SW480 (cell line): ENCODE measurements at places on chromosomes 3 and 15.
A peak's percentile ranks its signal among the peaks of the same experiment; 100 is the strongest.

DNA sequence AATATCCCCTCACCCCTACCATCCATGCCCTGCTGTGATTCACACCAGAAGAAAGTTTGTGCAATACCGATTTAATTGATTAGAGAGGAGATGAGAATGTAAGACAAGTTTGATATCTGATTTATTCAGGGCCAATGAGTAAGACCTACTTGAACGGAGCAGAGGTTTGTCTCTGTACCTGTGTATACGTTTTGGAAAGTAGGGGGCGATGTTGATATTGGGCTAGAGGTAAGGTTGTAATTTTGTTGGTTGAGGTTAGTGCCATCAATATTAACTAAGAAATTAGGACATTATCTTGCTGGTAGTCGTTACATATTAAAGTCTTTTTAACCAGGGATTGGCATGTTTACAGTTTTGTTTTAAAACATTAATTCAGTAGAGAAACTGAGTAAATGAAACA, 20.5 kb downstream of the EAF2 start:
- peak; percentile 33 for DNase-seq

GRCh38 chr3:12193485-12194165, 34.9 kb upstream of the TIMP4 start:
- peak; percentile 88 for DNase-seq

GRCh38 chr3:77563012-77563411, 523.1 kb downstream of the ROBO2 start:
- DNase-seq: no peak

DNA sequence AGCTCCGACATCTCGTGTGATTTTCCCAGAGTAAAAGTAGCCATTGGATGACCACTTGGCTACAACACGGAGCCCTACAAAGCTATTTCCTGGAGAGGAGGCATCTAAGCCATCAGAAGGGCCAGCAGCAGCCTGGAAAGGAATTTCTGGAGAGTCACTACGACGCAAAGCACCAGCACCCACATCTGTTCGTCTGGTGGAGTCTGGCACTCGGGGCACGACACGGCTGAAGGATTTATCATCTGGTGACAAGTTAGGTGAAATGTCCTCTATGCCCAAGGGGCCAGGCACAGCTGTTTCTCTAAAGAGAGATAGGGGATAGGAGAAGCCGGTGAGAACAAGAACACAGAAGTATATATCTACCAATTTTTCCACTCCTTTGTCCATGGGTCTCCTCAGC, 49.5 kb downstream of the TUBGCP4 start:
- no peak for DNase-seq

DNA sequence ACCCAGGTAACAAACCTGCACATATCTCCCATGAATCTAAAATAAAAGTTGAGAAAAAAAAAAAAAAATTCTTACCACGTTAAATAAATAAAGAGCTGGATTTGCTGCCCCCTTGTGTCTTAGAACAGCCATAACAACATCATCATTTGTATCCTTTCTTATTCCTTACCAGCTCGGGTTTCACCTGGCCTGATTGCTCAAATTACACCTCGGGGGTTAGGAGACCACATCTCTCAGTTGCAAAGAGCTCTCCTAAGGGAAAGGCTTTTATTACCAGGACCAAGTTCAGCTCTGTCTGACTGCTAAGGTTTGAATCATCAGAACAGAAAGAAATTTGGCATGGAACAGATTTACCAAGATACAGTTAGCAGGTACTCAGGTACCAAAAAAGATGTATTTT, 25.8 kb upstream of the RPL39L start:
- peak; percentile 74 for DNase-seq

GRCh38 chr3:47976135-47976732, 40.0 kb downstream of the MAP4 start:
- DNase-seq: no peak

DNA sequence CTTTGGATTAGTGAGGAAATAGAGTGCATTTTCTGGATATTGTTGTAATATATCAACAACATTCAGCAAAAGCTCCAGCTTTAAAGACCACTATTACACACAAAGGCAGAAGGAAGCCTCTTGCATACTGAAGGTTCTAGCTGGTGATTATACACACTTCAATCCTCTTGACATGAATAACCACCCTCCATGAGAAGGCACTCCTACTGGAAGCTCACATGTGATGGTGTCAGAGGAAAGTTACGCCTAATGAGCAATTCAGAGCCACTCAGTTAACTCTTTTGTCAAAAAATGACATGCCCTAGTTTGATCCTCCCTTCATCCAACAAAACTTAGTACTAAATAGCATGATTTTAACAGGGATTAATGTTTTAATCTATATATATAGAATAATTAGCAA, 124.6 kb upstream of the LYSMD4 start:
- DNase-seq: no peak

GRCh38 chr3:124428372-124429128, 301.7 kb upstream of the UMPS start:
- no peak for DNase-seq

DNA sequence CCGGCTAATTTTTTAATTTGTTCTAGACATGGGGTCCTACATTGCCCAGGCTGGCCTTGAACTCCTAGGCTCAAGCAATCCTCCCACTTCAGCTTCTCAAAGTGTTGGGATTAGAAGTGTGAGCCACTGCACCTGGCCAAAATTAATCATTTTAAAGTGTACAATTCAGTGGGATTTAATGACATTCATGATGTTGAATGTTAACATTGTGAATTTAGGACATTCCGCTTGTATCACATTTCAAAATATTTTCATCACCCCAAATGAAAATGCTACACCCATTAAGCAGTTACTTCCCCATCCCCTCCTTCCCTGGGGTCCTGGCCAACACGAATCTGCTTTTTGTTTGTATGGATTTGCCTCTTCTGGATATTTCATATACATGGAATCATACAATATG, 62.1 kb upstream of the CGNL1 start:
- no peak for DNase-seq

GRCh38 chr3:5510300-5510699, 322.8 kb downstream of the EDEM1 start:
- DNase-seq: no peak

GRCh38 chr3:9385187-9386077, 12.0 kb upstream of the SETD5 start:
- DNase-seq: no peak

DNA sequence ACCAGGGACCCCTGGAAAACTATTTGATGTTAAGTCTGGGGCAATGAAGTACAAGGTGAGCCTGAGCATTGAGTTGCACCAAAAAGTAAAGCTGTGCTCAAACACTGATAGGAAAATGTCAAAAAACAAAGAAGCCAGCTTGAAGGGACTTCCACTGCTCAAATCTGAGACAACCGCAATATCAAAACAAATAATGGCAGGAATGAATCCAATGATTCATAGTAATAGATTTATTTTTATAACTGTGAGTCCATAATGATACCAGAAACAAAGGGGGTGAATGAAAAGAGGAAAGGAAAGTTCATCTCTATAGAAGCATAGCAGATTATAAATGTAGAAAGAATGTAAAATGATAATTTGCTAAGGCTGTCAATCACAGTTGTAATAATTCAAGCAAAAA, 237.3 kb upstream of the ZBTB20 start:
- DNase-seq: no peak

GRCh38 chr3:61537366-61537765, 24.0 kb upstream of the PTPRG start:
- no peak for DNase-seq

DNA sequence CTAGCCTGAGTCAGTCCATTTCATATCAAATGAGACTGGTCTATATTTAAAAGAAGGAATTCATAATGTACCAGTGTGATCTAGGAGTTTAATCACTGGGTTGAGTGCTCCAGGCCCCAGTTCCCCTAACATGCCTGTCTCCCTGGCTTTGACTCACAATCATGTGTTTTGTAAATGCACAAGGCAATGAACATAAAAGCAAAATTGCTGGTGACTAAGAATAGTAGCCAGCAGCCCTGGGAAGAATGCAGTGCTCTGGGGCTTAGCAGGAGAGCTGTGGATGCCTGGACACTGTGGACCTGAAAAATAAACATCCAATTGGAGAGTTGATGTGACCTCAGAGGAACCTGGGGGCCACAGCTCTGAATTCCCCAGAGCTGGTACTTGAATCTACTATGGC, 50.3 kb downstream of the SYNPR start:
- peak; percentile 7 for DNase-seq

GRCh38 chr3:186176373-186176990, 67.6 kb upstream of the ETV5 start:
- no peak for DNase-seq

DNA sequence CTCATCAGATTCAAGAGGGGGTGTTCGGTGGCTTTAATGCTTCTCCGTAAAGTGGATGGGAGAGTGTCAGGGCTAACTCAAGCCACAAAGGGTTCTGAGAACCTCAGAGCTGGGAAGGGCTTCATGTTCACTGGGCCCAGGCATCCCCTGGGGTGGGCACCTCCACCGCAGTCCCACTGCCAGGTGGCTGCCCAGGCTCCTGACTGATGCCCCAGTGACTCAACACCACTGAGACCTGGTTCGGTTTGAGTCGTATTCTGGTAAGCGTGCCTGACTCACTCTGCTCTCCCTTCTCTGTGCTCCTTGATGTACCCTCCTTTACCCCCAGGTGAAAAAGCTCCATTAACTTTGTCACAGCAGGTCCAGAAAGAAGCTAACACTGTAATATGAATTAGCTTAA, 304.6 kb downstream of the RPLP1 start:
- peak; percentile 76 for DNase-seq

DNA sequence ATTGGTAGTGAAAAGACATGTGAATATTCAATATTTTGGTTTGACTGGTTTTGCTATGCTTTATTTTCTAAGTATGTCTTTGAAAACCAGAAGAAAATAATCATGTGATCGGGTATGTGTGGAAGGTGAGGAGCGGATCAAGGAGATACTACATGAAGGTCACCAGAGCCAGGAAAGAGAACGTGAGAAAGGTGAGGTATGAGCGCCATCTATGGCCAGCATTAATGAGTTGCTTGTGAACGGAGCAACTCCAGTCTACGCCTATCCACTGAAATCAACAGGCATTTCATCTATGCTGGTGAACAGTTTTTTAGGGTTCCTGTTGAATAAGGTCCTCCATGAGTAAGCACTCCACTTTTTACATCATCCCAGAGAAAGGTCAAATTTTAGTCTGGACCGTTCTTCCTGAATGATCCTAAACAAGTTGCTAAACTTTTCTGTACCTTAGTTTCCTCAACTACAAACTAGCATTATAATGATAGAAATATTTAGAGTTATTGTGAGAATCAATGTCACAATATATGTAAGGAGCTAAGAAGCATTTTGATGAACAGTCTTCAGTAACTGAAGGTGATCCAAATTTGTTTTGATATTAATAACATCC, 1435.2 kb upstream of the CADM2 start:
- DNase-seq: peak; percentile 65

DNA sequence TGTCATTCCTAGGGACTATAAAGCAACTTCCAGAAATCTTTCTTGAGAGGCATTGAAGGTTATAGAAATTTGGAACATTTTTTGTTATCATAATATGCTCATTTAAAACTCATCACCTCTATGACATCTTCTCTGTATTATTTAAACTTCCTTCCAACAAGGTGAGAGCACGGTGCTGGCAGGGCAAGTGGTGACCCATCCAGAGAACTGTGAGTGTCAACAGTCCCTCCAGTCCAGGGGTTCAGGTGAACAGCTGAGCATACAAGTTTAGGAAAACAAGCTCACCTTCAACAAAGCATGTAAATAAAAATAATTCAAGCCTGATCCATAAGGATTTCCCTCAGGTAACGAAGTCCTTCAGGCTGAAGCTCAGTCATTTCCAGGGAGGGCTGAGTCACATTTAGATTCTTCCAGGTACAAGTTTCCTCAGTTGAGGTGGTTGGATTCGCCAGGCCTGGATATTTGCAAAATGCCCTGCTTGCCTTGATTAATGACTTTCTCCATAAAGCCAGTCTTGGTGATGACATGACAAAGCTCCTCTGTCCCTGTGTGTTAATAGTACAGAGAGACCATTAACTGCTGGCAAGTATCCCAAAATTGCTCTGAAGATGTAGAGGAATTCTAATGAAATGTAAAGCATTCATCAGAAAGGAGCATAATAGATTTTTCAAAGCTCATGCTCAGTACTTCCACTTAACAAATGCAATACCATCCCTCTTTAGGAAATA, 263.6 kb upstream of the GADL1 start:
- DNase-seq: no peak

GRCh38 chr15:97115761-97116070, 785.2 kb downstream of the NR2F2 start:
- no peak for DNase-seq

GRCh38 chr3:4855676-4856075, 123.6 kb upstream of the BHLHE40 start:
- no peak for DNase-seq

DNA sequence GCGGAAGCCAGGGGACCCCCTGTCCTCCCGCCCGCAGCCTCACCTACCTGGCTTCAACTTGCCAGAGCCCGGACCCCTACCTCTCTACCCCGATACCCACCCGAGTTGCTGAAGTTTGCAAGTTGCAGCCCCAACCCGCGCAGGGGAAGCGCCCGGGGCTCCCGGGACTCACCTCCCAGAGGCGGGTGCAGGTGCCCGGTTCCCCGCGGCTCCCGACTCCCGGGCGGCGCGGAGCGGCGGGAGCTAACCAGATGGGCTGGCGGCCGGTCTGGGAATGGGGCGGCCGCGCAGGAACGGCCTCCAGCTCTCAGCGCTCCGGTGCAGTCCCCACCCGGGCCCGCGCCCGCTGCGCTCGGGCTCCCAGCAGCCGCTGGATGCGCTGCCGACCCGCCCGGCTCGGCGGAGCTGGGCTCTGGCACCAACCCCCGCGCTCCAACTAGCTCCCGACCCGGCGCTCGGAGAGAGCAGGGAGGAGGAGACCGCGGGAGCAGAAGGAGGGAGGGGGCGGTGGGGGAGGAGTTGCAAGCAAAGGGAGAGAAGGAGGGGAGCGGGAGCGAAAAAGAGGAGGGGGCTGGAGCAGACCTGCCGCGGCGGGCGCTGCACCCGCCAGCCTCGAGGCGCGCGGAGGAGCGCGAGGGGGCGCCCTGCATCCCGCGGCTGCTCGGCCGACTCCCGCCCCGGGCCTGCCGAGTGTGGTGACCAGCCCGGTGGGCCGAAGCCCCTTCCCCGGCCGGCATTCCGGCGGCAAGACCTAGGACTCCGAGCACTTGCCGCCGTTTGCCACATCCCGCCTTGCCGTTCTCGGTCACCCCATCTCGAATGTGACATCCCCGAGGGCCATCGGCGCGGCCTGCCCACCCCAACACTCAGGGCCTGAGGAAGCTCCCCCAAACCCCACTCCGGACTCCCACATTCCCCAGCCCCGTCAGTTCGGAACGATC, at the start of gene SEMA5B:
Gene SEMA5B (minus strand): TSS at position 472 of the 941 bp plus-strand sequence. CDS start 66,500 bp downstream, outside the sequence.
- DNase-seq: no peak

GRCh38 chr3:69290006-69290405, 95.9 kb downstream of the FRMD4B start:
- DNase-seq: no peak
